ENCODE measurements at places on chromosomes 7 and 10.
A peak's percentile ranks its signal among the peaks of the same experiment; 100 is the strongest.

GRCh38 chr7:47536661-47537611 is 45.0 kb downstream of the TNS3 start:
- no peak for DNase-seq

DNA sequence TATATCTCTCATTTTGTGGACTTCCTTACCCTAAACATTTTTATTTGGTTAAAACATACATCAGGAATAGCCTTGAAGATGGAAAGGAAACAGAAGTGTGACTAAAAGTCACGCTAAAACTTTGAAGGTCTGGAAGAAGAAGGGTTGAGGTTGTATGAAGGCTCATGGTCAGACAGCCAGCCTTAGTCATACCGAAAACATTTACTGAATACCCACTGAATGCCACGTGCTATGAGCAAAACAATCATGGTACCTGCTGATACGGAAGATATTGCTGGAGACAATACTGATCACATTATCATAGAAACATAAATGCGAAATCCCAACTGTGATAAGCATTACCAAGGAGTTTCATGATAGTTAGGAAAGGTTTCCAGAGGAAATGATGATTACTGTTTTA is 64.0 kb downstream of the PDZD8 start:
- DNase-seq: no peak

GRCh38 chr7:129854401-129854800 is 98.4 kb downstream of the UBE2H start:
- no peak for DNase-seq

GRCh38 chr7:85480666-85481065 is 293.8 kb upstream of the SEMA3D start:
- DNase-seq: no peak

- DNase-seq: peak; percentile 6
Measured at GRCh38 chr7:141568227-141568626, 17.0 kb downstream of the AGK start.

- DNase-seq: no peak
Measured at GRCh38 chr7:34081935-34082334, 176.6 kb downstream of the BMPER start.

GRCh38 chr7:132828502-132828901 is 252.2 kb upstream of the PLXNA4 start:
- no peak for DNase-seq

DNA sequence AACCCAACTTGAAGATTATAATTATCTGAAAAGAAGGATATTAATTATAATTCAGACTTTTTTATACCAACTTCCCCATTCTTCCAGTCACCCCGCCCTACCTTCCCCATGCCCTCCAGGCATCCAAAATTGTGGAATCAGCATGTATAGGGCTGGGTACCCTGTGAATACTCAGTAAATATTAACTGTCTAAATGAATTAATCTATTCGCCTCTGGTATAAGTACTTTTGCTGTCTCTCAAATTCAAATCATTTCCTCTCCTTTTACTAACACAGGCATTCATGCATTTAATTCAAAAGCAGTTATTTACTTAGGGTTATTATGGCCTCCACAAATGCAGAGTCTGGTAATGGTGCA is 26.5 kb upstream of the GOT1 start:
- DNase-seq: no peak

DNA sequence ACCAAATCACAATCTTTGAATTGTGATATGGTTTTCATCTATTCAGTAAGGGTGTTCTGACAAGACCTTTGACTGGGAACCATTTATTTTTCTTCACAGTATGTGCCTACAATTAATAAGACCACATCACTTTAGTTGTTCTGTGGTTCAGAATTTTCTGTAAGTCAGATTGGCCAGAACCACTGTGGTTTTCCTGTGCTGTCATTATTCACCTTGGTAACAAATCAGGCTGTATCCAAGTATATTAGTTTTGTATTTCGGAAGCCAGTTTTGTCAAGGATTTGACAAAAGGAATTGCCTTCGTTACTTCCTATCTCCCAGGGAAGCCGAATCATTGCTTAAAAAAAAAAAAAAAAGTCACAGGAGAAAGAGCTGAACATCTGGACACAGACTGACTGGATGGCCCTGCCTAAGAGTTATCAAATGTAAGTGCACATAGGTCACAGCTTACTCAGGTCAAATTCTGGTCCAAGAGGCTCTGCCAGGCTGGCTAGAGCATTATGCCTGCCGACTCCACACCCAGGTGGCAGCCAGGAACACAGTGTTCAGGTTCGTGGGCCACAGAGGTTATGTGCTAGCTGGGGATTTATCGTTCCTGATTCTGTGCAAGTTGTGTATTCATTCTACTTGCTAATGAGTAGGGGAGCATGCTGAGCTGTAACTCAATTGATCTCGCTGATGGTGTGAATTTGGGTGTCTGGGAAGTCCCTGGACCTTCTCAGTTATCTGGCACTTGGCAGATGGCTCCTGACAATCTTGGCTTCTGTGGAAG is 175.3 kb downstream of the JAZF1 start:
- DNase-seq: no peak

GRCh38 chr7:132002343-132002968 is 446.0 kb upstream of the PODXL start:
- no peak for DNase-seq

DNA sequence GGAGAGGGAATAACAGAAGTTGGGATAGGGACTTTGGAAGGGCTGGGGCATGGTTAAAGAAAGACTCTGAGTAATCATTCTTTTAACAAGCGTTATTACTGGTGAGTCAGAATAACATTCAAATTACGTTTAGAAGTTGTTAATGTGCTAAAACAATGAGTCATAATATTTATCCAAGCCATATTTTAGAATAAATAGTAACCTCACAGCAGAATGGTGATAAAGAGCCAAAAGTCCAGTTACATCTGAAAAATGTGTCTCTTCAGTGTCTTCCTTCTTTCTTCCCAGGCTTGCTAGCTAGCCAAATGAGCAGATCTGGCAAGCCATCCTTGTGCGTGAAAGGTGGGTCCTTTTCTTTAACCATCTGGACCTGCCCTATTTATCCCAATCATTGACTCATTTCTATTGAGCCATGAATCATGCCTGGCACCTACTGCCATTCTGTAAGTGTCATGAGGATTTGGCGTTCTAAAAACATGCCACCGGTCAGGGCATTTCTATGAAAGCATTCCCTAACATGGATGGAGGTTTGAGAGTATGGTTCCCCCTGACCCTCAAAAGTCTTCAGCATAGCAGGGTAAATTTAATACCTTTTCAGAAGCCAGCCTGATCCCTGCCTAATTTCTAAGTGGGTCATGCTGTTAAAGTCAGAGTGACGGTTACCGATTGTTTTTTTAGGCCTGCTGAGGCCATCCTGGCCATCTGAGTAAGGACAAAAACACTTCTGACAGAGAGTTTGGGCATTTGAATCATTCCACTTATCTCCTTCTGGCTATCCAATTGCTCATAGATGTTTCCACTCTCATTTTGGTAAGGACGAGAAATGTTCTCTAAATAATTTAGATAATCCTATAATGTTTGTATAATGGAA is 26.9 kb downstream of the MYPN start:
- no peak for DNase-seq

GRCh38 chr7:4820967-4821471 is 40.8 kb downstream of the PAPOLB start:
- DNase-seq: no peak

DNA sequence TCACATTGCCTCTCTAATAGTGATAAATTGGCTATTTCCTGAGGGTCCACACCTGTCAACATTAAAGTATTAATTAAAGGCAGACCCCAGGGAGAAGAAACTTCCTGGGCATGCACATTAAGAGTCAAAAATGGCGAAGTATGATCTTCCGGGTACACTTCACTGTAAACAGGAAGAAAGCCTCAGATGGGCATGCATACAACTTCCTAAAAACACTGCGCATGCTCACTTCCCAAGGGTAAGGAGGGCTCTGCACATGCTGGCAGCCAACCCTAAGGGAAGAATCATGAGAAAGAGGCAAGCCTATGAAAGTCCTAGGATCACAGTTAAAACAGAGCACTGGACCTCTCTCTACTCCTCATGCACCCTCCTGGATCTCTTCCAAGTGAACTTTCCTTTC is 80.1 kb upstream of the IMMP2L start:
- DNase-seq: no peak

GRCh38 chr10:102467318-102467717 is 16.0 kb upstream of the C10orf95 start:
- DNase-seq: no peak

- no peak for DNase-seq
Measured at GRCh38 chr7:32018845-32019578, 51.2 kb downstream of the PDE1C start.

- DNase-seq: peak; percentile 85
Measured at GRCh38 chr7:151251689-151252560, 3.4 kb upstream of the SMARCD3 start.

DNA sequence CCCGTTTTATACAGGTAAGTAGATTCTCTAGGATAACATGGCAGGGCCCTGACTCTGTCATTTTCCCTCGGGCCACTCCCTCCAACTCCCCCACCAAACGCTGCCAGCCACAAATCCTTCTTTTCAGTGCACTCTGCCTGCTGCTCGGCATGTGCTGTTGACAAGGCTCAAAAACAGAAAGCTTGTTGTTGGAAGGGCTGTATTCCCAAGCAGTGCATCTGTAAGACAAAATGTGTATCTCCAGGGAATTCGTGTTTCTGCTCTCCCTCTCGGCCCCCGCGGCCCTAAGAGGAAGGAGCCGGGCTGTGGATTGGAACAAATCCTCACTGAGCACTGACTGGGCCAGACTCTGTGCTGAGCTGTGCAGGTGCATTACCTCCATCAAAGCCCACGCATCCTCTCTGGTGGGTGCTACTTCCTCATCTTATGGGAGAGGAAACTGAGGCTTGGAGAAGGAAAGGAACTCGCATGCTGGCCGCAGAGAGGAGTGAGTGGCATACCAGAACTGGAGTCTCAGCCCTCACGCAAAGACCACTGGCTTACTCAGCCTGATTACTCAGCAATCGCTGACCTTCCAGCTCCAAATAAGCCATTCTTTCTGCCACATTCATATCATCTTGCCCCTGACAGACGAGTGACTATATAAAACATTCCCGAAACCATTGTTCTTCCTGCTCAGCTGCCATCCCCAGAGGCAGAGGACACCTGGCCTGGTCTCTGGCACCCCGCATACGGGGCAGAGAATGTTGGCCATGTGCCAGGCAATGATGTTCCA is 33.5 kb upstream of the ENO4 start:
- no peak for DNase-seq

DNA sequence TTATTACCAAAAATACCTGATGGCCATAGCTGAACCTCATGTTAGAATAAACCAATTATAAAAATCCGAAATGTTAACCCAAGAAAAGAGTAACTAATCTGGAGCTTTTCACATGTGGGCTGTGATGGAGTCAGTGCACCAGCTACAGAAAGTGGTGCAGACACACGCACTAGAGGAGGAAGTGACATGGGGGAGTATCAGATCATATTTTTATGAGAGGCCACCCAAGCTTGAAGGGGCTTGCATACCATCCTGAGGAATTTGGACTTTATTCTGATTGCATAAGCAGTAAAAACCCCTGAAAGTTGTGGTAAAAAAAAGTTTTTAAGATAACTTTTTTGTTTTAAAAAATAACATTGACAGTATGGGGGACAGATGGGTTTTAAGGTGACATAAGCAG is 1148.5 kb upstream of the CELF2 start:
- DNase-seq: no peak

GRCh38 chr10:71772832-71773220 is 494 bp downstream of the VSIR start:
- DNase-seq: no peak

- no peak for DNase-seq
Measured at GRCh38 chr10:36367362-36367761, 725.3 kb upstream of the FZD8 start.

DNA sequence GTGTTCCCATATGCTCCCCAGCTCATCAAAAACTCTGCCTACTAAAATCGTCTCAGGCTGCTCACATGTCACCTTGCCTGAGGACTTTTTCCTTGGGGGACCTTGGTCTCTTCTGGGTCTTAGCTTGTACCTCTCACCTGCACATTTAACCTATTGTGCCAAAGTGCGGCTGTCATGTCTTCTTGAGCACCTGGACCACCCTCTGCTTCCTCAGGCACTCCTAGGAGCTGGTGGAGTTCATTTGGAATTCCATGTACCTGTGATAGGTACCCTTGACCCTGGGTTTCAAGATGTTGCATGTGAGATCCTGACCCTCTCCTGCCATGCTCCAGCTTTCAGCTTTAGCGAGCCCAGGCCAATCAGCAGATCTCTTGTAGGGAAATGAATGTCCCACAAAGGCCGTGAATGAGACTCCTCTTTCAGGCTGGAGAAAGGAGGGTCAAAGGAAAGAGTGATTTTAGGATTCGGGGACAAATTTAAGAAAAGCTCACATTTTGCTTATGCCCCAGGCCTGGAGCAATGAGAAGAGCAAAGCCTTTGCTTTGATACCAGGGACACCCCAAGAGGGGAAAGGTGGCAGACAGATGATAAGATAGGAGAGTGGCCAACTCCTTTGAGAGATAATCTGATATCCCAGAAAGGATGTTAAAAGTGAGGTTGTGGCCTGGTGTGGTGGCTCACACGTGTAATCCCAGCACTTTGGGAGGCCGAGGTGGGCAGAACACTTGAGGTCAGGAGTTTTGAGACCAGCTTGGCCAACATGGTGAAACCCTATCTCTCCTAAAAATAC is 10.6 kb upstream of the DNAJB12 start:
- DNase-seq: no peak

- no peak for DNase-seq
Measured at GRCh38 chr7:33711231-33712019, 193.9 kb upstream of the BMPER start.

DNA sequence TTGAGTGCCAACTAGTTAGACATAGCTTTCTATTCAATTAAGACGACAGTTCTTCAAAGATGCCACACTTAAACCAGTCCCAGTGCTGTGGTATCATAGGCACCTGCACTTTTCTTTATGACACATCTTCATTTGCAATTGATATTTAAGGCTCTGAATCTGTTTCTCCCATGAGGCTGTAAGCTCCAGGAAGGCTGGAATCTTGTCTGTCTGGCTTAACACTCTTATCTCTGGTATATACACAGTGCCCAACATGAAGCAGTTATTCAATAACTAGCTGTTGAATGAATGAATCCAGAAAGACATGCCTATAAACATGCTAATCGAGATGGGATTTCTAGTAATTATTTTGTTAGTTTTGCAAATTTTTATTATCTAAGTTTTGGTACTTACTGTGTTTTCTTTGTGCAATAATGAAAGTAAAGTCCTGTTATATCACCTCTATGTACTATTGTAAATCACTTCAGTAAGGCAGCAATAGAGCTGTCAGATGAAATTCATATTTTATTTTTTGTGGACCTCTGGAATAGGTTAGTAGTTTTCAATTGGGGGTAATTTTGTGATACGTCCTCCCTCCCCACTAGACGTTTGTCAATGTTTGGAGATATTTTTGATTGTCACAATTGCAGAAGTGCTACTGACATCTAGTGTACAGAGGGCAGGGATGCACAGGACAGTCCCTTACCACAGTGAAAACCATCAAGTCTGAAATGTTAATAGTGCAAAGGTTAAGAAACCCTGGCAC is 51.3 kb upstream of the STEAP4 start:
- DNase-seq: no peak

DNA sequence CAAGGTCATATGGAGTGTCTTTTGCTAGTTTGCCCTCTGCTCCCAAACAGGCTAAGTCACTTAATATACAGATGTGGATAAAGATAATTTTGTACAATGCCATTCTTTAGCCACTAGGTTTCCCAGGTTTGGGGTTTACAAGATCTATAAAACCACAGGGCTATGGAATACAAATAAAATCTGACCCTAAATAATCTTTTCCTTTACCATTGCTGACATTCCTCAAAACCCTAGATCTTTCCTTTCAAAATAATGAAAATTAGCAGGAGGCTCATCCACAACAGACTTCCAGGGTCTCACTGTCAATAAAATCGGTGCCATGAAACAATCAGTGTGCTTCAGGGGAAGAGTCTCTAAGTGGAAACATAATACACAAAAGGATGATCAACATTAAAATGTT is 148.4 kb downstream of the CPEB3 start:
- DNase-seq: no peak
